ENCODE measurements at places on chromosomes 3 and 15.

- no peak for DNase-seq
Measured at GRCh38 chr3:182565916-182566796, 227.1 kb upstream of the ATP11B start.

GRCh38 chr3:106341087-106341486 lies 472.3 kb upstream of the CBLB start:
- no peak for DNase-seq

DNA sequence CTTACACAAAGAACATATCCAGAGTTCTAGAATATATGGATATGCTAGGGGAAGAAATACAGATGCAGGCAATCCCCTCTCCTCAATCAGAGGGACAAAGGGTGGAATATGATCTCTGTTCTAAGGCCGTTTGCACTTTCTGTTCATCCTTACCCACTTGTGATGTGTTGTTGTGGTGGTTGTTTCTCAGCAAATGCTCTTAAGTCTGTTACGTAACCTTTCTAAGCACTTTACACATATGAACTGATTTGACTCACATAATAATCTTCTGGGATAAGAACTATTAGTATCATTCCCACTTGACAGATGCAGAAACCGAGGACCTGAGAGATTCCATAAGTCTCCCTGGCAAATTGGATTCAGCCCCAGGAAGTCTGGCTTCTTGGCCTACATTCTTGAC lies 40.5 kb downstream of the NGRN start:
- no peak for DNase-seq

- no peak for DNase-seq
Measured at GRCh38 chr3:73633916-73634344, 9.2 kb upstream of the PDZRN3 start.

- no peak for DNase-seq
Measured at GRCh38 chr3:18099611-18100010, 325.5 kb downstream of the SATB1 start.

DNA sequence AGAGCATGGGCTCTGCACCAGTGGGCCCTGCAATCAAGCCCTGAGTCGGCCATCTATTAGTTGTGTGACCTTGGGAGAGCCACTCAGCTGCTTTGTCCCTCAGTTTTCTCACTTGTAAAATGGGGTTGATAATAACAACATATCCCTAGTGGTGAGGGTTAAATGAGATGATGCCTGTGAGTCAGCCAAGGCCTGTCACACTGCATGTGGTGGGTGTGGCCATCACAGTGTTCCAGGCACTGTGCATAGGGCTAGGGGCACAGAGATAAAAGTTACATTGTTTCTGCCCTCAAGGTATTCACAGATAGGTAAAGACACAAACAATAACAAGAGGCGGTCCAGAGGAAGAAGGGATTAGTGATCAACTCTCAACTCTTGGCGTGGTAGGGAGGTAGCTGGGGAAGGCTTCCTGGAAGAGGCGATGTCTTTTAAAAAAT lies 19.5 kb downstream of the SMAD6 start:
- DNase-seq: no peak

GRCh38 chr3:113896930-113897329 lies 50.9 kb upstream of the ZDHHC23 start:
- DNase-seq: no peak

- DNase-seq: no peak
Measured at GRCh38 chr3:119597548-119598288, at the start of gene PLA1A. Gene PLA1A (plus strand): TSS chr3:119597885. CDS start chr3:119597914, 29 bp downstream.

DNA sequence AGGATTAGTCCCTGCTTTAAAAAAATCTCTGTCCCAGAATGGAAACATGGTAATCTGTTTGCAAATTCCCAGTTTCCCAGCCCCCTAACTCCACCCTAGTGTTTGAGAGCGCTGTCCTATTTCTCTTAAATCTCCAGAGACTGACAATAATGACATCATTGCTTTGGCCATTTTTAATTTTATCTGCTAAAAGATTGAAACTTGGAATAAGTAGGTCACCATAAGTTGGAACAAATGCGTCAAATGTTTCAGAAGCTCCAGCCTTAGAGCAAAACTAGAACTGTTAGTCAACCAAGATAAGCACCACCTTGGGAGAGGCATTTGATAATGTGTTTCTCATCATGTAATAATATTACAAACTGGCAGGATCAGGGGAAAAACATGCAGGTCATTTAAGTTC lies 25.7 kb upstream of the MB21D2 start:
- DNase-seq: no peak

DNA sequence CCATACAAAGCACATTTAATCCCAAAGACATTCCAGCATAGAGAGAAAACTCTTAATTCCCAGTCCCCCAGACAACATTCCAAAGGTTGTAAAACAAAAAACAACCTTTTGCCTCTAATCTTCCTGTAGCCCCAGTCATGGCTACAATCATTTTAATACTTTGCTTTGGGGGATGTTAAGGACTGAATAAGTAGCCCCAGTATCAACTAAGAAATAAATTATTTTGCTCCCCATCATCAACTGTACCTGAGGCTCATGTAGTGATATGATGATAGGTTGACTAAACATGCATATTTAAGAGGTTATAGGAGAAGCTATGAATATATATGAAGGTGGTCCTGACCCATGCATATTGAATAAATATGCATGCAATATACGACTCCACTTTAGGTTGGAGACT lies 40.6 kb downstream of the PRR20G start:
- DNase-seq: no peak

DNA sequence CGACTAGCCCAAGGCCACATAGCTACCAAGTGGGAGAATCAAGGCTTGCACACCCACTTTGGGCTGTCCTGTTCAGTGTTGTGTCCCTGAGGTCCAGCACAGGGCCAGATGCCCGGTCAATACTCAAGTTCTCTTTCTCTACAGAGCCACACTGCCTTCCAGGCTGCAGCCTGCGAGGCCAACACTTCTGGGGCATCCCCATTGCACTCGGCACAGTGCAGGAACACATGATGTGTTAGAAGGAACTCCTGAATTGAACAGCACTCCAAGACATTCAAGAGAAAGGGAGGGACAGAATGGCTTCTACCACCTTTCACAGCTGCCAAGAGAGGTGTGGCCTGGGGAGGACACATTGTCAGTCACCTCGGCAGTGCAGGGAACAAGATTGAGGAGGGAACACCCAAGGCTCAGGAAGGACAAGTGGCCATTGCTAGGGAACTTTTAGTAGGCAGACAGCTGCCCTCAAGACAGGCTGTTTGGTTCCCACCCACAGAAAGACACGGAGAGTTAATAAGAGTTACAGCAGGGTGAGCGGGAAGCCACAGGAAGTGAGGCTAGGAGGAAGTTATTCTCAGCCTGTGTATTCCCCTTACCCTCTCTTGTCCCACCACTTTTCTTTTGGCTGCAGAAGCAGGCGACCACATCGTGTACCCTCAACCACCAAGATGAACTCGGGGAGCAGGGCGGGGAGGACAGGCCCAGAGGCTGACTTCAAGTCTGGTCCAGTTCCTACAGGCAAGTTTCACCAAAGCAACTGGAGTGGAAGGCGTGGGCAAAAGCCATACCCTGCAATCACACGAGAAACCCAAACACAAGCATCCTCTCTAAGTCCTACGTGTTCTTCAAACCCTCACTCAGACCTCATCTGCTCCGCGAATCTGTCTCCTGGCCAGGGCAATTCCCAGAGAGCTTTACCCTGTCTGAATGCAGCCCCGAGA lies 69.4 kb downstream of the SRGAP3 start:
- no peak for DNase-seq

DNA sequence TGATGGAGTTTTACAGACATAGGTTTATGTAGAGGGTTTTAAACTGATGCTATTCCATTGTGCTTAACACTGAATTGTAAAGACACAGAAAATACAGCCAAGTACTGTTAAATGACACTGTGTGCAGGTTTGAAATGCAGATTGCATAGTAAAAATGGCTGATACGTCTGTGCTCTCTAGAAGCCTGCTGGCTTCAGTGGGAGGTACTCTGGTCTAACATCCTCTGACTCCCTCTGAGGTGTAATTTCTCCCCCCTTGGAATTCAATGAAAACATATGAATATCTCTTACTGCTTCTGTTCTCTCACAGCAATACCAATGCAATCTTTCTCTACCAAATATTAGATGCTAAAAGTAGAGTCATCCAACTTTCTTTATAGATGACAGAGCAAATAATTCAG lies 176.6 kb downstream of the SLC9A9 start:
- DNase-seq: no peak

DNA sequence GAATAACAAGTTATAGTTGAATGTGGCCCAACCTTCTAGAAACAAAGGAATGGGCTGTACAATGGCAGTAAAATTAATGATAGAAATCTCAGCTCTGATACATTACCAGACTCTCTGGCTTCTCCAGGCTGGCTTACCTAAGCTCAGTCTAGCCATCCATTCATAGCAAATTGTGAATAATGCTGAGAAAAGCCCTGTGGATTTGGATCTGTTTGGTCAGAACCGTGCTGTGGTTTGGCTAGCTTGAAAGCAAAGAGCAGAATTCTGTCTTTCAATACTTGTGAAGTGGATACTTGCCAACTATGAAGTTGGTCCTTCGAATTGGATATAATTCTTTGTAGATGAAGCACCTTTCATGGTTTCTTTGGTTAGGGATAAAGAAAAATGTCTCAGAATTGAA lies 199.1 kb downstream of the EPHA3 start:
- DNase-seq: no peak

DNA sequence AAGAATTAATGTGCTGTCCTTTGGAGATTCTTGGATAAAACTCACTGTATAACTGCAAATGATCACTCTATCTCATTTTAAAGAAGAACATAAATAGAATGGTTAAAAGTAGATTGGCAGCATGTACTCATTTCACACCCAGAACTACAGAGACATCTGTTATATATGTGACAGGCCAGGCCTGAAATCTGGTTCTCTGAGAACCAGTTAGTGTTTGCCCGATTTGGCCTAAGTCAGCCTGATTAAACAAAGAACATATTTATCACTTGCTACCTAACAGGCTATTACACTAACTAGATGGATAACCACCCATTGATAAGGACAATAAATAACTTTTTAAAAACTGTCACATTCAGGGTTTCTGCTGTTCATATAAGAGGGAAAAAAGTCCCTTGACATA lies 460.1 kb downstream of the CNTN4 start:
- no peak for DNase-seq

- no peak for DNase-seq
Measured at GRCh38 chr3:31692751-31693150, 160.0 kb downstream of the STT3B start.

DNA sequence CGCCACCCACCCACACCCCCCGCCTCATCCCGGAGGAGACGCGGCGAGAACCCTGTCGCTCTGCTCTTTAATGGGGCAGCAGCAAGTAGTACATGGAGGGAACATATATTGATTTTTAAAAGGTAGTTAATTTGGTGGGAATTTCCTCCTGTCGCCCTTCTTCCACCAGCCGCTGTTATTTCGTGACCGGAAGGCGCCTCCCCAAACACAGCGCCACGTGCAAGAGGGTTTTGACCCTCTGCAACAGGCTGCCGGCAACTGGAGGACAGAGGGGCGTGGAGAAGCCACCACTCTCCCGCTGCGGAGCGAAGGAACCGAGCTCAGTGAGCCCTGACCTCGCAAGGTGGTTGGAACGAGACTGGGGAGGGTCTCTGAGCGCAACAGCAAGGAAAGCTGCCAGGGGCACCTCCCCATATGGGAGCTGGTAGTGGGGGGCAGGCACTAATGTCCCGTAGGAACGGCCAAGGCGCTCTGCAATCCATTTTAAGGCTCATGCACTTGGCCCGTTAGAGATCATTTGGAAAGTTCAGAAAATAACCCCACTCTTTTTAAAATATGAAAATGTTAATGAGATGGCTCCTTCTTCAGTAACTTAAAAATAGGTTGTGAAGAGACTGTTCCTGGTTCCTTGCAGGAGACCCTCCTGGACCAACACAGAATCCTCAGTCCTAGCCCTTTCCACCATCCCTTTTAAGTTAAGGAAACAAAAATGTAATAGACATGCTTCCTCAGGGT lies 4.3 kb downstream of the ONECUT1 start:
- no peak for DNase-seq

DNA sequence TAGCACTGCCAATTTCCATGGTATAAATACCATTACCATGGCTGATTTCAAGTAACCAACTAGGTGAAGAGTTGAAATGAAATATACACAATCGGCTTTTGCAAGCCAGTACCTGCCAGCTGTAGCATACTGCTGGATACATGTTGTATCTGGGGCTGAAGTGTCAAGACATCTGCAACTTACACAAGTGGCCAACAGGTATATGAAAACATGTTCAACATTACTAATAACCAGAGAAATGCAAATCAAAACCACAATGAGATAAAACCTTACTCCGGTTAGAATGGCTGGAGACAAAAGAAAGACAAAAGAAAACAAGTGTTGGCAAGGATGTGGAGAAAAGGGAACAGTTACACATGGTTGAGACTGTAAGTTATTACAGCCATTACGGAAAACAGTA lies 11.6 kb downstream of the ATOSA start:
- DNase-seq: no peak

- DNase-seq: no peak
Measured at GRCh38 chr3:73403444-73403843, 221.3 kb downstream of the PDZRN3 start.
